ENCODE measurements at places on chromosomes 12 and 14.
A peak's percentile ranks its signal among the peaks of the same experiment; 100 is the strongest.

DNA sequence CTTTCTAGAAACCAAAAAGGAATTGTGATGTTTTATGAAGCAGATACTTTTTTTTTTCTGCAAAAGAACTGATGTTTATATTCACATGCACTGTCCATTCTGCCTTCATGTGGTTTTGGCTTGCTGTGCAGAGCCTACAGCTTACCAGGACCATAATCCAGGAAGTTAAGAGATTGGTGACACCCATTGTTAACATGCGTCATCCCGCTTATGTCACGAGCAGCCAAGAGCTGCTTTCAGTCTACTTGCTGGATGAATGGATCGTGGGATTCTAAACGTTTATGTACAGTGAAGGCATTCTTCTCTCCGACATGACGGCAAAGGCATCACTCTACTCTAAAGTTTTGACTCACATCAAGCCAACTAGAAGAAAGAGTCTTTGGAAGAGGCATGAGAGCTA is 76.6 kb downstream of the PAX9 start:
- no peak for DNase-seq

DNA sequence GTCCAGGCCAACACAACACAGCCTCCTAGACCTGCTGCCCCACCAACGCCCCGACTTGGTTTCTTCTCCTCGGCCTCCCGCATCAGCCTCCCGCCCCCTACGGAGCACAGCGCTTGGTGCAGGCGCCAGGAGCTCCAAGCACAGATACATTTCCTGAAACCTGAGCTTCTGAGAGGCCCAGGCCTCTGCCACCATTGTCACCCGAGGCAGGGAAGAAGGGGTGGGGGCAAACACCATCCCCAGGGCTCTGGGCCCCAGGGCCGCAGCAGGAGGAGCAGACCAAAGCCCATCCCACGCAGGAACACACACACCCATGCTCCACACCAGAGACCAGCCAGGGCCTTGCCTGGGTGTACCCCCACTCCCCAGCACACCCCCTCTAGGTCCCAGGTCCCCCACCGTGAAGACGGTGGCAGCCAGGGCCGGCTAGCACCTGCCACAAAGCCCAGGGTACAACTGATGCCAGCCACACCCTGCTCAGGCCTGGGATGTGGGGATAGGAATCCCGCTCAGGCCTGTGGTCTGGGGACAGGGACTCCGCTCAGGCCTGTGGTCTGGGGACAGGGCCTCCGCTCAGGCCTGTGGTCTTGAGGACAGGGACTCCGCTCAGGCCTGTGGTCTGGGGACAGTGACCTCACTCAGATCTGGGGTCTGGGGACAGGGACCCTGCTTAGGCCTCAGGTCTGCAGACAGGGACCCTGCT is 5.4 kb downstream of the JAG2 start:
- DNase-seq, result no peak

- no peak for DNase-seq
These were observed 12.8 kb upstream of the CCDC91 start for GRCh38 chr12:28177461-28177860.

DNA sequence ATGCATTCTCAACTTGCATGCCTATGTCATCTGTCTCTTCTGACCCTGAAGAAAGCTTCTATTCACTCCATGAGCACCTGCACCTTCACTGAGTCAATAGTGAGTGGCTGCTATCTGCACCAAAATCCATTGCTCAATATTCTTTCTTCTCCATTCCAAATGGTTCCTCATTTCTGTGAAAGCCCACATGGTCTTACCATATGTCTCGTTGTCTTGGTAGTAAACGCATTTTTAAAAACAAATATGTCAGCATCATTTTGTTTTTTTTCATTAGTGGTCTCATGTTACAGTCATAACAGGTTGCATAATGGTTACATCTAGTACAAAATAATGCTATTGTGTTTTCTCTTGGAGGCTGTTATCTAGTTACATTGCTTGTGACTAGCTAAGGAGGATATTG is 106.9 kb upstream of the CPM start:
- DNase-seq, result no peak

DNA sequence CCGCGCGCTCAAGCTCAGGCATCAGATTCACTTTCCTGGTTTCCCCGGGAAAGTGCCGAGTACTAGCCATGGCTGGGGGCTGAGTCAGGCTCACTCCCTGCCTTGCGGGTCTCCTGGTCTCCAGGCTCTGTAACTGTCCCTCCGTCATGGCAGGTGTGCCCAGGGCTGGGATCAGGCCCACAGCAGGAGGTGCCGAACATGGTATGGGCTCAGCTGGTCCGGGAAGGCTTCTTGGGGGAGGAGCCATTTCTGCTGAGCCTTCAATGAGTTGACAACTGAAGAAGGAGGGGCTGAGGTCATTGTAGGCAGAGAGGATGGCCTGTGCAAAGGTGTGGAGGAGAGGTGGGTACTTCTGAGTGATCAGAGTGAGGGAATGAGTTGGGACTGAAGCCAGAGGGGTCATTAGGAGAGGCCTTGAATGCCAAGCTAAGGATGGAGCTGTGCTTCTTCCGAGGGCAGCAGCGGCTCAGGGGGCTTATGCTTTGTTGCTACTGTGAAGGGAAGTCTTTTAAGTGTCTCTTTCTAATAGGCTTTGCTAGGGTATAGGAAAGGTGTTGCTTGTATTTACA is 769 bp downstream of the EXOC3L4 start:
- no peak for DNase-seq

- no peak for DNase-seq
These were observed 167.9 kb downstream of the NUAK1 start for GRCh38 chr12:105970885-105971284.

GRCh38 chr14:61203081-61203753 is 77.9 kb downstream of the TMEM30B start:
- no peak for DNase-seq

GRCh38 chr12:12133259-12133658 is 62.5 kb downstream of the BCL2L14 start:
- no peak for DNase-seq

GRCh38 chr14:38868399-38869290 is 234.4 kb downstream of the SEC23A start:
- no peak for DNase-seq

- peak; percentile 74 for DNase-seq
These were observed 356.4 kb upstream of the DDHD1 start for GRCh38 chr14:53509276-53510244.

GRCh38 chr12:124369827-124370378 is 75.0 kb downstream of the RFLNA start:
- no peak for DNase-seq

DNA sequence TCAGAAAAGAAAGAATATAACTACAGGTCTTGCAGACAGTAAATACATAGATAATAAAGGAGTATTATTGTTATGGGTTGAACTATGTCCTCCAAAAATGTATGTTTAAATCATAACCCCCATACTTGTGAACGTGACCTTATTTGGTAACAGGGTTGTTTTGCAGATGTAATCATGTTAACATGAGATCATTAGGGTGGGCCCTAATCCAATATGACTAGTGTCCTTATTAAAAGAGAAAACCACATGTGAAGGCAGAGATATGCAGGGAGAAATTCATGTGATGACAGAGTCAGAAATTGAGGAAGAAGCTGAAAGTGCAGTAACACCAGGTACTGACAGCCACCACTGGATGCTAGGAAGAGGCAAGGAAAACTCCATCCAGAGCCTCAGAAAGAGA is 29.0 kb downstream of the MAGOHB start:
- DNase-seq, result peak; percentile 50

GRCh38 chr14:89746135-89746534 is 208.4 kb downstream of the EFCAB11 start:
- DNase-seq, result no peak

- DNase-seq, result no peak
These were observed 8.1 kb downstream of the SCFD1 start for GRCh38 chr14:30630248-30630647.

GRCh38 chr12:57853864-57854556 is 7.5 kb upstream of the CTDSP2 start:
- peak; percentile 58 for DNase-seq

DNA sequence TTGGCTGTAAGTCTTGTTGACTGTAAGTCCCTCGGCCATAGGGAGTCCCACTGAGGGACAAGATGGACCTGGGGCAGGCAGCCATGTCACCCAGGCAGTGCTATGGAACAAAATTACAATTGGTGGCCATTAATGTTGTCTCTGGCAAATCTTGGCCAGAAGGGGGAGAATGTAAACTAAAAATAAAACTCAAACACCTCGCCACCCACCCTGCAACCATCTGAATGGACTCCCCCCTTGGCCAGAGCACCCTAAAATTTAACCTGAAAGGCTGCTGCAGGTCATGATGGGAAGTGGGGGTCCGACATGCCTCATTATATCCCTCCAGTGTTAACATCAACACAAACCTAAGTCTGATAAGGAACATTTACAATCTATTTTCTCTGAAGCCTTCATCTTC is 8.2 kb downstream of the SLC22A17 start:
- DNase-seq, result no peak

DNA sequence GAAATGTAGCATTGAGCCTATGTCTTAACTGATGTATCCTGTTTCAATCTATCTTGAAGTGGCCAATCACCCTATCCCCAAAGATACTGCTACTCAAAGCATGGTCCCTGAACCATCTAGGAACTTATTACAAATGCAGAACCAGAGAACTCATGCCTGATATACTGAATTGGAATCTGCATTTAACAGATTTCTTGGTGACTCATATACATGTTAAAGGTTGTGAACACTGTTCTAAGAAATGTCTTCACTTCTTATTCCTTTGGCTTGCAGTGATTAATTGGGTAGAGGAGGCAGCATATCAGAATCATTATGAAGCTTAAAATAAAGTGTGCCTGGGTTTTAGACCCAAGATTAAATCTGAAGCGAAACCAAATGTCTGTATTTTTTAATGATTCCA is 795.6 kb downstream of the DIO2 start:
- DNase-seq, result peak; percentile 28

- no peak for DNase-seq
These were observed 104.8 kb downstream of the UNC79 start for GRCh38 chr14:93535537-93535936.

- no peak for DNase-seq
These were observed 139.8 kb upstream of the LGR5 start for GRCh38 chr12:71299541-71300376.

DNA sequence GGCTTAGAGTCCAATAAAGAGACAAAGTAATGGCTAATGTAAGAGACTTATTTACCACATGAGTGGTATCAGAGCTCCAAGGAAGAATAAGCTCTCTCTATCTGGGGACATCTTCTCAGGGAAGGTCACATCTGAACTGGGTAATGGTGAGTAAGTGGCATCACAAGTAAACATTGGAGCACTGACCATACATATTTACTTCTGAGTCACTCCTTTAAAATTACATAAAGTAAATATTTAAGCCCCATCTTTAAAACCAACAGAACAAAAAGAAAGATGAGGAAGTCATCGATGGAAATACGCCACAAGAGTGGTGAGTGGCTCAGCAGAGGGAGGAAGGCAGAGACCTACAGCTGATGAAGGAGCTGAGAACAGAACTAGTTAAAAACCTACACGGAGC is 159.9 kb downstream of the DUSP6 start:
- no peak for DNase-seq

DNA sequence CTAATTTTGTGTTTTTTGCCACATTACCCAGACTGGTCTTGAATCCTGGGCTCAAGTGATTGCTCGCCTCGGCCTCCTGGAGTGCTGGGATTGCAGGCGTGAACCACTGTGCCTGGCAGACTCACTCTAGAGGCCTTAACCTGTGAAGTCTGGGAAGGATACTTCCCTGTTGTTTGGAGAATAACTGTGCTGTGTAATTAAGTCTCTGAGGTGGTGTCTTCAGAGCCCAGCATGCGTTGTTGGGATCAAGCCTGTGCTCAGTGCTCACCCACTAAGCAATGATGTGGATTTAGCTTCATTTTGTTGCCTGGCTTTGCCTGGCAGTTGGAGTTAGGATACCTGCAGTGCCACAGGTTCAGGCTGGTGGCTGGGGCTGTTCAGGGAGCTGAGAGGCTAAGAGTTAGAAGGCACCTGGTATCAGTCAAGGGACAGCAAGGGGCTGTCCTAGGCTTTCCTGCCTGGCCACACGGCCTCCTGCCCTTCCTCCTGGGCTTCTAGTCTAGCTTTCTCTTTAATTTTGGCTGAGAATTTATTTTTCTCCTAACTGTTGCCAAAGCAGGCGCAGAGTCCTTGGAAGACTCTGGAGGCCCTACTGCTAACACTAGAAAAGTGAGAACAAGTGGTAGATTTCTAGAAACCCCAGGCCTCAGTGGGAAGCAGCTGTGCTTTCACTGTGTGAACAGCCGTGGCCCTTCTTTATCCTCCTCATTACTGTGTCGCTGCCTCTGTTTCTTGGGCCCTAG is 38.5 kb downstream of the EP400 start:
- DNase-seq, result no peak

DNA sequence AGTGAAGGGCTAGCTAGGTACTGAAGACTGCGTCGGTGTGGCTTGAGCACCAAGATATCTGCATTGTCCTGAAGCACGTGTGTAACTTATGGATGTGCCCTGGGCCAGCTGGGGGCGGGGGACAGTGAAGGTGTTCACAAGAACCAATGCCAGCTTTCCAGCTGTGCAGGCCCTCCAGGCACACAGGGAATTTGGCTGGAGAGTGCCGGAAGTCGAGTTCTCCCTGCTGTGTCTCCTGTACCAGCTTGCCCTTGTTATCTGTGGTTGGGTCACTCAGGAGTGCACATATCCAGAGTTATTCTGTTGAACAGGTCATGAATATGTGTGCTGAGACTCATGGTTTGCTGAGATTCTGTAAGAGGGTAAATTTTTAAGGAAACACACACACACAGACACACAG is 75.9 kb upstream of the CRY1 start:
- DNase-seq, result no peak

- no peak for DNase-seq
These were observed 773.1 kb upstream of the TBX3 start for GRCh38 chr12:115456946-115457689.

DNA sequence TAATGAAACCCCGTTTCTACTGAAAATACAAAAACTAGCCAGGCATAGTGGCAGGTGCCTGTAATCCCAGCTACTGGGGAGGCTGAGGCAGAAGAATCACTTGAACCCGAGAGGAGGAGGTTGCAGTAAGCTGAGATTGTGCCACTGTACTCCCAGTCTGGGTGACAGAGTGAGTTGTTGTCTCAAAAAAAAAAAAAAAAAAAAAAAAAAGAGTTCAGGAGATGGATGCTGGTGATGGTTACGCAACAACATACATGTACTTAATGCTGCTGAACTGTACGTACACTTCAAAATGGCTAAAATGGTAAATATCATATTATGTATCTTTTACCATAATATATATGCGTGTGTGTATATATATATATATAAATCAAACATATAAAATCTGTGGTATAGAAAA is 29.0 kb downstream of the ACTN1 start:
- DNase-seq, result peak; percentile 80

All from fibroblast of skin of right quadriceps (primary cell).